Stimulated activated CD4-positive, alpha-beta T cell treated with anti-CD3 and anti-CD28 coated beads, Interleukin-1b, Interleukin-23, amount 100 ng/mL, for 48 hours (primary cell): ENCODE measurements at places on chromosomes 11 and 22.

- no peak for DNase-seq
Measured at GRCh38 chr22:43257549-43257948, 70.6 kb upstream of the TTLL12 start.

GRCh38 chr11:24496736-24497725, at the start of gene LUZP2:
LUZP2 (plus strand) TSS chr11:24497053.
- no peak for DNase-seq

- DNase-seq = no peak
Measured at GRCh38 chr11:64347193-64347867, 7.3 kb downstream of the CCDC88B start.

DNA sequence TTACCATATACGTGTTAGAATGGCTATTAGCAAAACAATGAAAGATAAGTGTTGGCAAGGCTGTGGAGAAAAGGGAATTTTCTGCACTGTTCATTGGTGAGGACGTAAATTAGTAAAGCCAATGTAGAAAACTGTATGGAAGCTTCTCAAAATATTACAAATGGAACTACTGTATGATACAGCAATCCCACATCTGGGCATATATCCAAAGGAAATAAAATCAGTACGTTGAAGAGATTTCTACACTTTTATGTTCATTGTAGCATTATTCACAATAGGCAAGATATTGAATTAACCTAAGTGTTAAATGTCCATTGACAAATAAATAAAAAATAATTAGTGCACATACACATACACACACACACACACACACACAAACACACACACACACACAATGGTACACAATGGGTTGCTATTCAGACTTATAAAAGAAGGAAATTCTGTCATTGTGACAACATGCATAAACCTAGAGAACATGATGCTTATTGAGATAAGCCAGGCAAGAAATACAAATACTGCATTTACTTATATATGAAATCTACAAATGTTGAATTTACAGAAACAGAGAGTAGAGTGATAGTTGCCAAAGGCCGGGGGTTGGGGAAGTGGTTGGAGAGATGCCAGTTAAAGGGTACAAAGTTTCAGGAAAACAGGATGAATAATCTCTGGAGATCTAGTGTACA, 565.8 kb upstream of the LRRC4C start:
- no peak for DNase-seq
